ENCODE measurements at places on chromosomes 3 and 15.

GRCh38 chr3:182969277-182969676 lies 11.1 kb downstream of the DCUN1D1 start:
- DNase-seq: no peak

DNA sequence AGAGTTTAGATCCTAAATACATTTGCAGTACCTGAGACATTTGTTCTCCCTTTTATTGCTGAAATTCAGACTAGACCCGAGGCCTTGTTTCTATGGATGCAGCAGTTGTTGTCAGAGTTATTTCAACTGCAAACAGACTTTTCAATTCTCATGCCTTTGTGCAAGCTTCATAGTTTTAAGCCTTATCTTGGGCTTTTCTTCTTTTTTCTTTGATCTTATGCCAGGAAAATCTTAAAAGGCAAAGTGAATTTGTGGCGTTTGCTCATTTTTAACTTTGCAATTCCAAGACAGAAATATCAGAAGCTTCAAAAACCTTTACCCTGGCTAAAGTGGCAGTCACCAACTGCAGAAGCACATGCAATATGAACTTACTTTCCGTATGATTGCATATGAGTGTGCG lies 576.7 kb downstream of the DIPK2A start:
- no peak for DNase-seq

DNA sequence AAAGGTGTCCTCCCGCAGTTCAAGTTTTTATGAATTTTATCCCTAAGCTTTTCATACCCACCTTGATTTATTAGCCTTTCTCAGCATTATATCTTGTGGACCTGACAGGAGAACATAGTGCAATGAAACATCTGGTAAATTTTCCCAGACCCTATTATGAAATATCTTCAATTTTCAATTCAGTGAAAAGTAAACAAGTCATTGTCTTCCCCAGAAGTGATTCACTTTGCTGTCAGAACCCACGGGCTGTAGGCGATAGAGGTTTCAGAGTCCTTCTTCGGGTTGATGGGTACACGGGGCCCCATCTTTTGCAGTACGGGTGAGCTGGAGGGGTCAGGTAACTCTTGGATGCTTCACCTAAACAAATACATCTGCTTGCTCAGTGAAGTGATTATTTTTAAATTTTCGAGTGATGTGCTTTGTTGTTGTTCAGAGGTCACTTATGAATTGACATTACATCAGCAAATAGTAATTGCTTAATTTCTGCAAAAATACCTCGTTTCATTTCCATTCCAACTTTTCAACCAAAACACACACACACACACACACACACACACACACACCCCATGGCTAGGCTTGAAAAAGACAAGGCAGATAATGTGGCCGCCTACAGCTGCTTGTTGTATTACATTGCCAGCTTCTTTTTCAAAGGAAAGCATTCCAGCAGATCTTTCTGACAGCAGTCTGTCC lies 102.9 kb downstream of the SEMA6D start:
- DNase-seq: no peak

GRCh38 chr3:45226206-45226915 lies at the start of gene TMEM158:
Gene TMEM158, minus strand, starts transcription at chr3:45226287. Its CDS starts 260 bp downstream, at chr3:45226027.
- no peak for DNase-seq

DNA sequence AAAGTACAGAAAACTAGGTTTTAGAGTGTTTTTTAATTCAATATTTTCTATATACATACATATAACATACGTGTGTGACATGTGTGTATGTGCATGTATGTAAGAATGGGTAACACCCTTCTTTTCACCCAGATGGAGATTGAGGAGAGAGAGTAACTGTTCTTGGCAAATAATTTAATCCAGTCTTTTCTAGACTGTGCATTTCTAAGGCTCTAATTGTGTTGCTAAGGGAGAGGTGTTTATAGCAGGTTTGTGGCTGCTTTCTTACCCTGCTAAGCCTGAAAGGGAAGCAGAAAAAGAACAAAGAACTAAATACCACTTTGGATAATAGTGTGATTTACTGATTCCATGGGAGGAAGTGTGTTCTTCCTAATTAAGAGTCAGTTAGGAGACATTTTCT lies 46.0 kb upstream of the ALDH1L1 start:
- DNase-seq: no peak

- no peak for DNase-seq
These were observed 38.2 kb downstream of the MAGI1 start for GRCh38 chr3:66000506-66000905.

- no peak for DNase-seq
These were observed 9.6 kb downstream of the LSM3 start for GRCh38 chr3:14188041-14188754.

DNA sequence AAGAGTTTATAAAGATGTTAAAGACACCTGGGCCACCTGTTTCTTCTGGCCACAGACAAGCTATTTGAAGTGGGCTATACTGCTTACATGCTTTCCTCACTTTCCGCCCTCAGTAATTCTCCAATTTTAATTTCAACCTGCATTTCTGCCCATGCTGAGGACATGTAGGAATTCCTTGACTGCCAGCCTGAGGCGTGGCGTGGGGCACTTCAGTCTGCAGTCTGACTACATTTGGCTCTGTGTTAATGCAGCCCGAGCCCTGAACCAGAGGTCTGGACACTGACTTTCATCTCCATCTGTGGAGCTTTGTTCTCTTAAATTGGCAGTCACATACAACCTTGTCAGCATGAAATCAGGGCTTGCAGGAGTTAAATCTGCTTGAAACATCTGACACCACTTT lies 8.5 kb downstream of the UQCC5 start:
- no peak for DNase-seq

DNA sequence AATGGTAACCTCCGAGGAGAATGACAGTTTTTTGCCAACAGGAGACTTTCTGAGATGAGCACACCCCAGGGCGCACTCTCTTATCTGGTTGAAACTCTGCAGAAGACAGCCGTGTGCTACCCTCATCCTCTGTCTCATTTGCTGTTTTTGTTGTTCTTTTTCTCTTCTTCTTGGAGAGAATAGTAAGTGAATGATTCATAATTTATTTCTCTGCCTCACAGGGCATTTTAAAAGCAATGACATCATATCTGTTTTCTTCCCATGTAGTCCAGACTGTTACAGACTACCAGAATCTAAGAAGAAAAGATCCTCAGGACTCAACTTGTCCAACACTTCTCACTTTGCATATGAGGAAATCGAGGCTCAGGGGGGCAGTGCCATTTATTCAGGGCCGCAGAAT lies 771.1 kb upstream of the GRM7 start:
- DNase-seq: no peak

- no peak for DNase-seq
These were observed 9.4 kb upstream of the SMCO1 start for GRCh38 chr3:196524527-196524926.

- DNase-seq: no peak
These were observed 13.0 kb downstream of the GP5 start for GRCh38 chr3:194386066-194386465.

DNA sequence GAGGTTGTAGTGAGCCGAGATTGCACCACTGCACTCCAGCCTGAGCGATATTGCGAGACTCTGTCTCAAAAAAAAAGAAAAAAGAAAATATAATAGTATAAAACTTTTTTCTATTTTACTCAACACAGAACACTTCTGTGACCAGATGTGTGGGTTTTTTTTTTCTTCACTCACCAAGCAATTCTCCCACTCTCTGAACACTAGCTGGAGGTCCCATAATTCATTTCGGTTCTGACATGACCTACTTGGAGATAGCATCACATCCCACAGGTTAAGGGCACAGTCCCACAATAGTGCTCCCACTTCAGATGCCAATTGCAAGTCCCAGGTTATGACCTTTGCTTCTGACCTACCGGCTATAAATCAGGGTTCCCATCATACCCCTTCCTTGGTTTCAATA lies 35.0 kb downstream of the KAT2B start:
- DNase-seq: no peak

DNA sequence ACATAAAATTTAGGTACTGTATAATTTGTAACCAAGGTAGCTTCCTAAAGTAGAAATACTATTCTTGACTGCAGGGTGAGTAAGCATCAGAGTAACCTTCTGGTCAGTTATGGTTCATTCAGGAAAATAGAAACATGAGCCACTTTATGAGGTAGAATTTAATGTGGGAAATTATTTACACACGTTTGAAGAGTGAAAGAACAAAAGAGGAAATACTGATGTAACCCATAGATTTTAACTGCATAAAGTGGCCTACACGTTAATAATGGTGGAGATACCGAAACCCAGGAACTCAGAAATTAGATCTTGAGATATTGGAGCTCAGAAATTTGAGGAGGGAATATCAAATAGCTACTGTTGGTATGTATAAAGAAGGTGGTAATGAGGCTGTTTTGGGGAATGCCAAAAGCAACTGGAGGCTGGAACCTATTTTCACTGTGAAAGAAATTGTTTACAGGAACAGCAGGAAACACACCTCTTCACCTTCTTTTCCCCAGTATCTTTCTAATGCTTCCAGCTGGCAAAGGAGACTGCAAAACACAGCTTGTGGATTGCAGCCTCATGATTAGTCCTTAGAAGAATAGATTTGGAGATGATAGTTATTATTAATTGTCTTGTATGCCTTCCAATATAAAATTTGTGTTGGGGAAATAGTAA lies 216.1 kb downstream of the DOCK3 start:
- no peak for DNase-seq

GRCh38 chr3:88005066-88005465 lies 53.7 kb downstream of the CGGBP1 start:
- DNase-seq: no peak

DNA sequence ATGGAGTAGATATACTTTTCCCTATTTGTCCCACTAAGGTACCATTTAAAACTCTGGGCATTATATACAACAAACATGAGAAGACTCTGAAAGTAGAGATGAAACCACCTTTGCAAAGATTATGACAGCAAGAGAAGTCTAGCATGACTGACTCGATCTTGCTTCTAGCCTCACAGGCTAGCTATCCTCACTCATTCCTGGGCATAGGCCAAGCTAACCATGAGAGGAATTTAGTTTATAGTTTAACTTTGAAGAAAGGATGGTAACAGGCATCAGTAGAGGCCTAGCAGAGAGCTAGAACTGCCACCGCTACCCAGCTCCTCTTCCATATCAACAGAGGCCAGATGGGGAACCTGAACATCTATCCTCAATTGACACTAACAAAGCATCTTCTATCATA lies 63.5 kb upstream of the FSIP1 start:
- no peak for DNase-seq

DNA sequence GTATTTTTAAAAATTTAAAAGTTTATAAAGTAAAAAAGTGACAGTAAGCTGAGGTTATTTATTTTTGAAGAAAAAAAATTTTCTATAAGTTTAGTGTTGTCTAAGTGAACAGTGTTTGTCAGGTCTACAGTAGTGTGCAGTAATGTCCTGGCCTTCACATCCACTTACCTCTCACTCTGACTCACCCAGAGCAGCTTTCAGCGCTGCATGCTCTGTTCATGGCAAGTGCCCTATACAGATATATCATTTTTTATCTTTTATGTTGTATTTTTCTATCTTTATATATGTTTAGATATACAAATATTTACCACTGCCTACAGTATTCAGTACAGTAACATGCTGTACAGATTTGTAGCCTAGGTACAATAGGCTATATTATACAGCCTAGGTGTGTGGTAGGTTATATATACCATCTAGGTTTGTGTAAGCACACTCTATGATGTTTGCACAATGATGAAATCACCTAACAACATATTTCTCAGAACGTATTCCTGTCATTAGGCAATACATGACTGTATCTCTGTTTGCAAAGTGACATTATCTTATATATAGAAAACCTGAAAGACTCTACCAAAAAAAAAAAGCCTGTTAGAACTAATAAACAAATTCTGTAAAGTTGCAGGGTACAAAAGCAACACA lies 75.9 kb upstream of the TMC3 start:
- DNase-seq: no peak

- DNase-seq: peak; percentile 26
These were observed 19.3 kb upstream of the NRROS start for GRCh38 chr3:196620161-196620604.

DNA sequence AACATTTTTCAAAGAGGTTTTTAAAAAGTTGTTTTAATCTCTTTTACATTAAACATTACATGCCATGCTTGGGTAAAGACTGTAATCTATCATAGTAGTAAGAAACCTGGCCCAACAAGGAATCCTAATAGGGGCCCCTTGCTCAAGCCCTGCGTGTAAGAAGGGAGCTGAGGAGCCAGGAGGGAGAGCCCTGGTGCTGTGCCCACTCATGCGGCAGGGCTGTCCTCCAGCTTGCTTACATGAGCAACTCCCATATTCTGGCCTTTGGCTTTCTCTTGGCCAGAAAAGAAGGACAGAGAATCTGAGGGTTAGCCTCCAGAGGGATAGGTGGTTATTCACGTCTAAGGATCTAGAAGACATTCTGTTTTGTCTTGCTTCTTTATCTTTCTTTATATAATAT lies 49.8 kb downstream of the KBTBD12 start:
- DNase-seq: no peak

GRCh38 chr15:89751748-89752147 lies 699 bp upstream of the MESP1 start:
- no peak for DNase-seq

DNA sequence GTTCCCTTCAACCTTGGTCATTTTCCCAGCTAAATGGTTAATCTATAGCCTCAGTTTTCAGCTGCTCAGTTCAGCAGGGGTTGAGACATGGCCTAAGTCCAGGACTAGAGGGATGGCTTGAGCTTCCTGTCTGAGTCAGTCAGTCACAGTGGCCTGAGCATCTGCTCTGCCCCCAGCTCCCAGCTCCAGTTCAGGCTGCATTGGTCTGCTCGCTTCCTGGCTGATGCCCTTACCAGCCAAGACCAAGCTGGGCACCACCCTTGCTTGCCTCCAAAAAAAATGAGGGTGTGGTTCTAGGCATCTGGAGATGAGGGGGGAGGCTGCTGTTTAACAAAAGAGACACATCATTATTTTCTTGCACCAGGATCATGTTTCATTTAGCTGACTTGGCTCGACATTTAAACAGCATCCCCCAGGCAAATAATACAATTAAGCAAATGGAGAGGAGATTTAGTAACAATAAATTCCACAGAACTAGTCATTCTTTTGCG lies 70.7 kb downstream of the WNT5A start:
- DNase-seq: no peak

- DNase-seq: no peak
These were observed 109.5 kb upstream of the IL12A start for GRCh38 chr3:159879146-159879545.

Data from NCI-H187 treated with DMSO at 0.1 percent for 48 hours (cell line).